ENCODE measurements at places on chromosomes 5 and 9.

DNA sequence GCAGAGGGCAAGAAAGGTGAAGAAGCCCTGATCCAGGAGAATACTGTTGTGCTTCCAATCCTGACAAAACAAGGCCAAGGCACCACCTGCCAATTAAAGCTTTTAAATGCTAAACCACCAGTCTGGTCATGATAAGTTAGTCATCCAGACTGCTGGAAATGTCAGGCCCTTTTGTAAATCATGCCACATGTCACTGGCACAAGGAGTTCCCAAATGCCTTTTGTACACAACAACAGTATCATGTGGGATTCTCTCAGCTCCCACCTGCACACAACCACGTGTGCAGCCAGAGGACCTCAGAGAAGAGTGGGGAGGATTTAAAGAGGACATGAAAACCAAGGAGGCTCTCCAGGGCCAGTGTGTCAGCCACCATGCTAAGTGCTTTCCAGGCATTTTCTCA is 99.3 kb downstream of the CDK5RAP2 start:
- DNase-seq: no peak

- no peak for DNase-seq
These were observed 57.2 kb downstream of the EXD3 start for GRCh38 chr9:137365552-137366444.

DNA sequence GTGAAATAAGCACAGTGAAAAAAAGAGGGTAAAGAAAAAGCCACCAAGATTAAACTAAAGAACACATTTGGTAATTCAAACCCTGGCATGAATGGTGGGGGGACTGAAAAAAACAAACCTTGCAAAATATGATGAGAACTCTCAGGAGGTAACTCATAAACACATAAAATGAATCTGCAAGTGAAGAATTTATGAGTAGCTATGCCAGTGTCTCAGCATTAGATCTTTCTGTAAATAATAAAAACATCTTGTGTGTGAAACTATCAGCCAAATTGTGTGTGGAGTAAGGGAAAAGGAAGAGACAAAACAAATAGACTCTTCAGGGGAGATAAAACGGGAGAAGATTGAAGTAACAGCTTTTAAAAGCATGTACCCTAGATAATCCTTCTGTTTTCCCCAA is 129.6 kb upstream of the SPEF2 start:
- no peak for DNase-seq

GRCh38 chr5:112397690-112398089 is 21.4 kb downstream of the EPB41L4A start:
- no peak for DNase-seq

GRCh38 chr5:93929131-93929530 is 187.7 kb upstream of the POU5F2 start:
- no peak for DNase-seq

Measured in activated CD4-positive, alpha-beta T cell treated with anti-CD3 and anti-CD28 coated beads for 24 hours (primary cell).